ENCODE measurements at places on chromosomes 4 and X.

GRCh38 chr4:5933116-5933515 lies 40.2 kb upstream of the CRMP1 start:
- DNase-seq, result no peak

DNA sequence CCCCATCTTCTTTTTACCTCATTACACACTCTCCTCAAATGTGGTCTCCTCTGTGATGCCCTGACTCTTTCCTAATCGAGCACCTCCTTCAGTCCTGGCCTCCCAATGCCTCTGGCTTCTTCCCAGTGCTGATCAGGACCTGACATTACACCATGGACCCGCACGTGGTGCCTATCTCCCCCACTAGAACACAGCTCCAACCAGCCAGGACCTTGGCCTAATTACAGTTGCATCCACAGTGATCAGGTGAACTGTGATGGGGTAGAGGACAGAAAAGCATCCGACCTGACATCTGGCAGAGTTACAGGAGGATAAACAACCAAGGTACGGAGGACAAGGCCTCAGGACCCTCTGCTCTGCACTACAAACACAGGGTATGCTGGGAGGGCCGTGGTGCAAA lies 12.4 kb downstream of the LYAR start:
- DNase-seq, result no peak

- DNase-seq, result no peak
These were observed 69.4 kb upstream of the ZNF518B start for GRCh38 chr4:10526429-10527222.

GRCh38 chrX:112961981-112962380 lies 121.3 kb upstream of the AMOT start:
- no peak for DNase-seq

DNA sequence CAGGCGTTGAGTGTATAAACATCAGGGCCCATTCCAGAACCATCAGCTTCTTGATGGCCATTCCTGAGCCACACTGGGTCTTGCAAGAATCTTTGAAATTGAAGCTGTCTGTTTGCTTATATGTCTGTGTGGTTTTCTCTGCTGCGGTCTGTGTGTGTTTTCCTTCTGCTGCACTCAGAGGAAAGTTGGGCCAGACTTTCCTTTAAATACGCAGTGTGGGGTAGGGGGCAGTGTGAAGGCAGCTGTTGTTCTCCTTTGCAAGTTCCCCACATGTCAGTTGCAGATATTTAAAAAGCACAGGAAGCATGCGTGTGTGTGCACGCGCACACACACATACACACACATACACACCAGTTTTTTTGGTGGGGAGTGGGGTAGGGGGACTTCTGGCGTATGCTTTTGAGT lies 32.1 kb downstream of the CCKAR start:
- no peak for DNase-seq

GRCh38 chr4:51858605-51859202 lies 15.8 kb downstream of the DCUN1D4 start:
- no peak for DNase-seq

- no peak for DNase-seq
These were observed at the start of gene LRRC66 for GRCh38 chr4:52019936-52020657. Gene LRRC66, minus strand, starts transcription at chr4:52020363. Its CDS starts 2,750 bp downstream, at chr4:52017613.

- DNase-seq, result no peak
These were observed 660.5 kb upstream of the SPANXN1 start for GRCh38 chrX:144586756-144587155.

- DNase-seq, result no peak
These were observed 11.8 kb upstream of the MAN2B2 start for GRCh38 chr4:6562931-6563901.

DNA sequence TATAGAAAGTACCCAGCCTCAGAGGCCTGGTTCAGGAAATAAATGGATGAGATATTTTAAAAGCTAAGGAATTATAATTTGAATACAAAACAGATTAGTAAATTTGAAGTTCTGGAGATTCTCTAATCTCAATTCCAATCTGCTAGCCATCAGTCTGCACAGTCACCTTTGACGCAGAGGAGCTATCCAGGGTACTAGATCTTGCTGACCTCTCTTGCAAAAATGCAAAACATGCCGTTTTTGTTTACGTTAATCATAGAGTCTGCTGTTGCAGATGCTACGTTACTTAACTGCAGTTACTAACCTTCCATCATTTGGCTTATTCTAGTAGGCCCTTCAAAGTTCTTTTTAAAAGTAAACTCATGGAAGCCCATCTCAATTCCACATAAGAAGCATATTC lies 10.4 kb downstream of the CCSER1 start:
- DNase-seq, result no peak
